Frontal cortex (tissue), 4 donors: ENCODE measurements at places on chromosomes 1 and 21. TPM values are rescaled to one million over a fixed set of nuclear protein-coding genes. Genes with fewer than 3 reads are reported as not detected.
A peak's percentile ranks its signal among the peaks of the same experiment; 100 is the strongest.

- peak; percentile 43 for DNase-seq
These were observed 101.8 kb downstream of the NFIA start for GRCh38 chr1:61184040-61184713.

- no peak for DNase-seq
These were observed 28.5 kb downstream of the CR1L start for GRCh38 chr1:207673399-207673798.

- no peak for DNase-seq
These were observed 84.4 kb upstream of the CXADR start for GRCh38 chr21:17428484-17428869.

DNA sequence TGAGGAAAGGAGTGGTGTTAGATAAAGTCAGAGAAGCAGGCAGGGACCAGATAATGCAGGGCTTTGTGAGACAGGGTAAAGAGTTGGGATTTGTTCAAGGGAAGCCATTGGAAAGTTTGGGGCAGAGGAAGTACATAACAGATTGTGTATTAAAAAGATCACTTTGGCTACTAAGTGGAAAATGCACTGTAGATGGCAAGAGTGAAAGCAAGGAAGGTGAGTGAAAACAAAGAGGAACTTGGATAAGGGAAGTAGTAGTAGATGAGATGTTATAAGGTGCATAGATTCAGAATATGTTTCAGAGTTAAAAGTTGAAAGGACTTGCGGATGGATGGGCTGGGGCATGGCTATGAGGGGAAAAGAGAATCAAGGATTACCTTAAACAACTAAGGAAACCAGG, 17.4 kb downstream of the MRPL39 start:
- DNase-seq, result no peak

DNA sequence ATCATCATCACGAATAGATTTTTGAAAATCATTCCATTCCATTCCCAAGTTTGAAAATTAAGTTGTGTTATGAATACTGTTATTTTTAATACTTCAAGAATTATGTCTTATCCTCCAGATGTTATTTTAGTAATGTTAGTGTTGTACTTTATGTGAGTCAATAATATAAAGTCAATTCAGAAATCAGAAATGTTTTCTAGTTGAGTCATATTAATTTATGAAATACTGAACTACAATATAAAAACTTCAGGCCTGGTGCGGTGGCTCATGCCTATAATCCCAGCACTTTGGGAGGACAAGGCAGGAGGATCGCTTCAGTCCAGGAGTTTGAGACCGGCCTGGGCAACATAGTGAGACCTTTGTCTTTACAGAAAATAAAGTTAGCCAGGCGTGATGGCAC, 38.4 kb upstream of the GPR25 start:
- no peak for DNase-seq

GRCh38 chr1:244319283-244320132, 132.2 kb downstream of the ADSS2 start:
- no peak for DNase-seq

GRCh38 chr1:55447488-55447887, 232.3 kb upstream of the USP24 start:
- DNase-seq, result no peak

DNA sequence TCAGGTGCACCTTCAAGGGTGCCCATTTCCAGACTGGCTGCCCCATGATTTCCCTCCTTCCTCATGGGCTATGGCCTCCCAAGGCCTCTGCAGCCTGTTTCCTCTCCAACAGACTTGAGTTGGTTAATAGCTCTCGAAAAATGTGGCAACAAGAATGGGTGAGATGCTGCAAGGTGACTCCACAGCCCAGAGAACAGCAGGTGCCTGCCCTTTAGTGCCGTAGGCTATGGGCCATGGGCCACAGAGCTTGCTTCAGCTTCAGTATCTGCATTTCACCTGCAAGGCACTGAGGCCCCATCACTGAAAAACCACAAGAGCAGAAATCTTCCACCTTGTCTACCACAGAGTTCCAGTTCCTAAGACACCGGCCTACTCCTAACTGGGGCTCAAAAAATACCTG, 122.0 kb downstream of the ETS2 start:
- DNase-seq, result no peak

DNA sequence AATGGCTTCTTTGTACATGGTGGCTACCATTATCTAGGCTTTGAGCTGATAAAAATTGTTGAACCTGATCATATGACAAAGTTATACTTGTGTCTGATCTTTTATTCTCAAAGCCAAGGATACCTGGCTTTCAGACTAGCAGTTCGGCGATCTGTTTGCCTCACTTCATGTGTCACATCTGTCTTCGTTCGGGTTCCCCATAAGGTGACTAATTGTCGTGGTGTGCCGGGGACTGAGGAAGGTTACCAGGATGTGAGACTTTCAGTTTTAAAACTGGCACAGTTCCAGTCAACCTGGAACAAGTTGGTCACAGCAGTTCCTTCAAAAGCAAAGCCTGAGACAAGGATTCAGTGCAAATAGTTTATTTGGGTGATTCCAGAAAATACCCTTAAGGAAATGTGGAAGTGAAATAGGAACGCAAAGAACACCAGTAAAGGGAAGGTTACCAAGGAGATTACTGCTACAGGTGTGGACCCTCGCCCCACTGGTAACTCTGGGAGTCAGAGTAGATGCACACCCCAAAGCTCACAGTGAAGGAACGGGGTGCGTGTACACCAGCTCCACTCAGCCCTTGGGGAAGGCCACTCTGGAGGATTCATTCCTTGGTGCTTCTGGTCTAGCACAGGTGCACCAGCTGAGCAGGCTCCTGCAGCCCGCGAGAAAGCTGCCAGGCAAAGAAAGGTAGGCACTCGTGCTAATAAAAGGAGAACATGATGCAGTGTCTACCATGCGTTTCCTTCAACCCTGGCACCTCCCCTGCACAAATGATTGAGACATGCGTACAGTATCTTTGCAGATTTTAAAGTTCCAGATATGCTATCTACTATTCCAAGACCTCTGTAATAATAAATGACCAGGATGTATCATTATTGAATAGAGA, 69.0 kb downstream of the VWA5B1 start:
- DNase-seq, result no peak

The MCOLN2 gene
- total RNA-seq, result not detected

The SYPL2 gene
- total RNA-seq, result not detected

The IL19 gene
- not detected for total RNA-seq

The TMEM82 gene
- total RNA-seq, result not detected
